ENCODE measurements at places on chromosomes 7 and 10. TPM values are rescaled to one million over a fixed set of nuclear protein-coding genes. Genes with fewer than 3 reads are reported as not detected.
A peak's percentile ranks its signal among the peaks of the same experiment; 100 is the strongest.

The CCDC3 gene
- total RNA-seq, result 141 TPM

The TUBAL3 gene
- total RNA-seq, result not detected

The VAX1 gene
- total RNA-seq, result not detected

DNA sequence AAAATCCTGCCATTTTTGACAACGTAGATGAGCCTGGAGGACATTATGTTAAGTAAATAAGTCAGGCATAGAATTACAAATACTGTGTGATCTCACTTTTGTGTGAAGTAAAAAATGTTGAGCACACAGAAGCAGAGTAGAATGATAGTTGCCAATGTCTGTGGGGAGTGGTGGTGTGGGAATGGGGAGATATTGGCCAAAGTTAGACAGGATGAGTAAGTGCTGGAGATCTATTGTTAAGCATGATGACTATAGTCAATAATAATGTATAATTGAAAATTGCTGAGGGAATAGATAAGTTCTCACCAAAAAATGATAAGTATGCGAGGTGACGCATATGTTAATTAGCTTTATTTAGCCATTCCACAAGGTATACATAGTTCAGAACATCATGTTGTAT, 92.0 kb downstream of the GPR85 start:
- DNase-seq, result no peak

DNA sequence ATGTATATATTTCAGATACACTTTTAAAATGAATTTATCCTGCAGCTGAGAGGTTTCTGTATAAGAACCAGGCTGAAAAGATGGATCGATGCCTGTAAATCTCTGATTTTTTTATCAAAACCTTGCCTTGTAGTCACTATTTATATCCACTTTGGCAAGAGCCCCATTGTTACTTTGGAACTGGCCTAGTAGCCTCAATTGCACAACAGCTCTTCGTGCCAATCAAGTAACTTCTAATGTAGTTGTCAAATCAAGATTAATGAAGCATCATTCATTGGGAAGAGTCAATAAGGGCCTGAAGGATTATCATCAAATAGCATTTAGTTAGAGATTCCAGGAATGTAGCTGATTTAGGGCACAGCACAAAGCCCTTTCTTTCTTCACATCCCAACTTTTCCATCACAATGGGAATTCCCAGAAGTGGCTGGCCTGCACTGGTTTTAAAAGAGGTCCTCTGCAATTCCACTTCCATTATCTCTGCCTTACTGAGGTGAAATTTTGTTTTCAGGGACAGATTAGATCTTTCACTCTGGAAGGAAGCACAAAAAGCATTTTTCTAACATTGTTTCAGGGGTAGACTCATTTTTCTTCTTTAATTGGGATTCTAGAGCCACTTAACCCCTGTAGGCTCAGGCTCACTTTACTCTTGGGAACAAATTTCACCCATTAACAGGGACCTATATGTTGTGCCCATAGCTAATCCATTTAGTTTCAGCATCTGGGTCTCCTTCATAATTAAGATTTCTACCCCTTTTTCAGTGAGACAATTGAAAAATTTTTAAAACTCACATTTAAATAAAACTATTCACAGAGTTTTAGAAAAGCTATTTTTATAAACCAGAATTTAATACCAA, 97.8 kb downstream of the CALCR start:
- DNase-seq, result no peak

DNA sequence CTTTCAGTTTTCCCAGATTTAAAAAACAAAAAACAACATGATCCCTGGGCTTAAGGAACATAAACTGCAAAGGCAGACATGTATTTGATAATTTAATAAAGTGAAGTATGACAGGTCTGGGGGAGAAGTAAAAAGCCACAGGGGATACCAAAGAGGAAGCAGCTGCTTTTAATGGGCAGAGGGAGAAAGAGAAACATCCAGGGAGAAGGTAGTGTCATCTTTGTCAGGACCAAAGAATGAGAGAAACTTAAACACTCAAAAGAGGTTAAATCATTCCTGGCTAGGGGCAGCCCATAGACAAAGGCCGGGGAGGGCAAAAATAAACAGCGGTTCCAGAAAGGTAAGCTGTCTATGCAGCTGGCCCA, 94.5 kb downstream of the GRB10 start:
- DNase-seq, result no peak

GRCh38 chr7:96285579-96285978, 36.3 kb downstream of the SLC25A13 start:
- no peak for DNase-seq

DNA sequence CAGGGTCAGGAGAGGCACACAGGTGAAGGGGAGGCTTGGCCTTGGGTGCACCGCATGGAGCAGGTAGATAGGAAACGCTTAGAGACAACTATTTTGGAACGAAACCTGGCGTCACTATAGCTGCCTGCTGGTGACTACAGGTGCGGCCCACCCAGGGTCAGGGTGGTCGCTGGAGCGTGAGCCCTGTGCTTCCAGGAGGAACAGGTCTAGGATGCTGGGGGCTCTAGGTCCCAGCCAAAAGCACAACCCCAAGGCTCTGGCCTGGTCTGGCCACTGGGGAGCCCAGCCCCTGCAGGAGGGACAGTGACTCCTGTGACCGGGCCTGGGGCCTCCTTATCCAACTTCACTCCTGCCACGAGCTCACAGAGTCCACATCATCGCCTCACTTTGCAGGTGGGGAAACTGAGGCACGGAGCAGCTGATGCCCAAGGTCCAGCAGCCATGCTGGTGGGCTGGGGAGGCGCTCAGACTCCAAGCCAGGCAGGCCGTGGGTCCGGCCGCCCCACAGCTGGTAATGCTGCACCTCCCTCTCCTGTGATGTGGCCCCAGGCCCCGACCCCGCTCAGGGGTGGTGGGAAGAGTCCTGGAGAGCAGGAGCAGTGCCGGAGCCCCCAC, 9.0 kb downstream of the LFNG start:
- no peak for DNase-seq

- DNase-seq, result no peak
These were observed 34.1 kb upstream of the NUB1 start for GRCh38 chr7:151307536-151307935.

DNA sequence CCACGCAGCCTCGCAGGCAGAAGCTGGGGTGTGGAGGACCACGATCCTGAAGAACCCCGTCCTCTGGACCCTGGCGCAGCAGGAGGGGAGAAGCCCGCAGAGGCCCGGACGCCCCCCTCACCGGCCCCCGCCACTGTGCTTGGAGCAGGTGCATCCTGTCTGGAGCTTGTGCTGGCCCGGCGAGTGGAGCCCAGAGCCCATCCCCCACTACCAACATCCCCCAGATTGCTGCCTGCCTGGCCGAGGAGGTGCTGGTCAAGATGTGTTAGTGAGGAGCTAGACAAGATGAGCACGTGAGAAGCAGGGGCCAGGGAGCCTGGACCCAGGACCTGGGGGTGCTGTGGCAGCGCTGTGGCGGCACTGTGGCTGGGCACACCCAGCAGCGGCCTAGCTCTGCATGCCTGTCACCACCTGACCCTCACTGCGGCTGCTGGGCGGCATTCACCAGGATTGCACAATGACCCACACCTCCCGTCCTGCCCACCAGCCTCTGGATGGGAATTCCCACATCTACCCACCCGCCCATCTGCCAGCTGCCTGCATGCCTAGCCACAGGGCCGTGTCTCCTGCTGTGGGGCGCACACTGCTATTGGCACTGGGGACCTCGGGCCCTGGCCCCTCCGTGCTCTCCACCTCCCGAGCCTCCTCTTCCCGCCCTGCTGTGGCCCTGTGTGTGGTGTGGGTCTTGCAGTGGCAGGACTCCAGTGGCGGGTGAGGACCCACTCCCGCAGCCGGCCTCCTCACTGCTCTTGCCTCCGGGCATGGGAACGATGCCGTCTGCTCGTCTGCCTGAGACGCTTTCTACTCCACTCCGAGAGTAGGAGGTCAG, 11.8 kb downstream of the GPR146 start:
- no peak for DNase-seq

GRCh38 chr7:92375013-92375412, 72.3 kb upstream of the GATAD1 start:
- no peak for DNase-seq

DNA sequence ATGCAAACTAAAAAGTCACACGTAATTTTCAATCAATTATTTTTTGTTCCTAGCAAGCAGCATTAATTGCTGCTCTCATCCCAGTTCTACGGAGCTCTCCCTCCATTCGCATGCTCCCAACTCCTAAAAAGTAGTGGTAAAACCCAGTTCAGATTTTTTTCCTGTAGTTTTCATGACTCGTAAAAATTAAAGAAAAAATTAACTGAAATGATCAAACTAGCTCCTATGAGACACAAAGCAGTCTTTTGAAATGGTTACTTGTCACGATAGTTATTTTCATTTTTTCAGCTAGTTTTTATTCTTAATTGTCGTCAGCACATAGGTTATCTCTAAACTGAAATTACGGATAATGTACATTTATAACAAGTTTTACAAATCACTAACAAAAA, 1.8 kb downstream of the HNRNPA2B1 start:
- no peak for DNase-seq

- peak; percentile 45 for DNase-seq
These were observed 9.4 kb downstream of the LIMK1 start for GRCh38 chr7:74092964-74093471.

GRCh38 chr10:100972904-100973535, 3.7 kb downstream of the SEMA4G start:
- DNase-seq, result no peak

DNA sequence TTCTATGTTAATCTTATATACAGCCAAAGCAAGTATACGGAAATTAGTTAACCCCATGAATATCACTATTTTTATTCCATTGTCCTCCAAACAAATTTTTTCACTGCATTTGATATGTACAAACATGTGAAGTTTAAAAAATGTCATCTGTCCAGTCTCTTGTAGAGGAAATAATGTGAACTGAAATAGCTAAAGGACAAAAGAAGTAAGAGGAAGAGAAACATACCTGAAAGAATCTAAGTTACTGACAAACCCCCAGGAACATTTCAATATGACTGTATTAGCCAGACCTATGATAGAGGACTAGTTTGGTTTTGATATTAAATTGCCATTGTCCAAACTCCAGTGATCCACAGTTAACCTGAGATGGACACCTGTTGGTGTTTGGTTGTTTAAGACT, 80.6 kb downstream of the NRCAM start:
- no peak for DNase-seq

DNA sequence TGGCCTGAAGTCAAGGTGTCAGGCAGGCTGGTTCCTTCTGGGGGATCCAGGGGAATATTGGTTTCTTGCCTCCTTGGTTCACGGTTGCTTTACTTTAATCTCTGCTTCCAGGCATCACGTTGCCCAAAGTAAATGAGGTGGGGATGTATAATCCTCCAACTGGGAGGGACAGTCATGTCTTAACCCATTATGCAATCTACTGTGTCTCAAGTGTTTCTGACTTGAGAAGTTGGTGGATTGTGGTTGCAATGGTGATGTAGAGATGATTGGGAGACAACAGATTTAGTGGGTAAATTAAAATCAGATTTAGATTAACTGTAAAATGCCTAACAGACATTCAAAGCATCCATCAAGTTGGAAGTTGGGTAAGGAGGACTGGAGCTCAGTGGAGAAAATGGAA, 32.7 kb downstream of the TBXAS1 start:
- no peak for DNase-seq

GRCh38 chr10:49177391-49178355, 10.5 kb downstream of the TMEM273 start:
- no peak for DNase-seq

DNA sequence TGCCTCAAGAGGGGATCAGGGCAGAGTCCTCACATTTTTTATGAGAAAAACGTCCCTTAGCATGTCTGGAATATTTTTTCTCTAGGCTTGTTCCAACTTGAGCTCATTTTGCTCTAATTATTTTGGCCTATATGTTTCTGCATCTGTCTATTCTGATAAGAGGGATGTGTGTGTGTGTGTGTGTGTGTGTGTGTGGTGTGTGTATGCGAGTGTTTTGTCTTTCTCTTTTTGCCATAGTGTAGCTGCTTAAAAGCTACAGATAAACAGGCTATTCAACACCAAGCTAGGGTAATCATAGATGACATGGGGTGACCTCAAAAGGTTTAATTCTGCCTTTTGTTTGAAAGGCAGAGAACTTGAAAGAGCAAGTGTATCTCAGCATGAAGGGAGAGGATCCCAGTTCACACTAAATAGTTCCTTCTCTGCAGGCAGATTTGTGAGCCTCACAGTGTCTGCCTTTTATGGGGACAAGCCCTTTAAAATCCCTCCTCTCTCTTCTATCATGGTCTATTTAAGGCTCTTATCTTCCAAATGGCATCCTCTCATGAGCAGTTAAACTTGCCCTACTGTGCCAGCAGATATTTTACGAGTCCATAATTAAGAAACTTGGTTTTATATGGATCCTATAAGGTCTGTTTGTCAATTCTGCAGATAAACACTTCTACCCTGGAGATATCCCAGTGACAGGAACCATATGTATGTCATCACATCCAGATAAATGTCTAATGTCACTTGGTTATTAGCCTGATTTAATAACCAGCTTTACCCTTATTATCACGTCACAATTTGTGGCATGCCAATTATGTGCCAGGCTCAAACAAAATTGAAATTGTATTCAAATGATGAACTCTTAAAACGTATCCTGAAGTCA, 202.9 kb upstream of the MTPN start:
- DNase-seq, result no peak
